WTC11 (cell line): ENCODE measurements at places on chromosomes 2 and 18.

GRCh38 chr18:7609617-7610016, 42.5 kb downstream of the PTPRM start:
- no peak for DNase-seq

DNA sequence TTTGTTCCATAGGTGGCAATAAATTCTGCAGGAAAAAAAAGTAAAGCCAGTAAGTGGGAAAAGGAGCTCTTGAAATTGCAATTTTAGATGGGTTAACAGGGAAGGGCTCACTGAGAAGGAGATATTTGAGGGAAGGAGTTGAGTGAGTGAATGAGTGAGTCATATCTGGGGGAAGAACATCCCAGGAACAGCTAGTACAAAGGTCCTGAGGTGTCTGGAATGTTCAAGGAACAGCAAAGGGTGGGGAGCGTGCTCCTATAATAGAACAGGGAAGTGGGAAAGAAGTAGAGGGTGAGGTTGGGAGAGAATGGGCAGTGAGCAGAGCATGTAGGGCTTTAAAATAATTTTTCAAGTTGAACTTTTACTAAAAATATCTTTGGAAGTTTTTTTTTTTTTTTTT, 68.0 kb upstream of the PSME4 start:
- no peak for DNase-seq

GRCh38 chr2:216855605-216856004, 4.3 kb downstream of the TNP1 start:
- no peak for DNase-seq

GRCh38 chr2:42999391-42999841, 207.0 kb upstream of the HAAO start:
- DNase-seq, result no peak

DNA sequence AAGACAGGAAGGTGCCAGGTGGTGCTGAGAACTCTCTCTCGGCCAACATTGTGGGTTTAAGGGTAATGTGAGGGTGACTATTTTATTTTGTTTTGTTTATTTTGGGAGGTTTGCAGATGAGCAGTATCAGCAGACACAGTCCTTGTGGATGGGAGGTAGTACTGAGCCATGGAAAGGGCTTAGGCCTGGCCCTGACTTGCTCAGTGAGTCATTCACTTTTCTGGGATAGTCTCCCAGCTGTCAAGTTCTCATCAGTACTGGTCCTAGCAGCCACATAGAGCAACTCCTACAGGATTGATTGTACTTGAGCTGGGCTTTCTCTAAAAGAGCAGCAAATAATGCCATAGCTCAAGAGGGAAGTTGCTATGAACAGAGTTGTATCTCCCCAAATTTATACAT, 175.2 kb downstream of the LOXHD1 start:
- no peak for DNase-seq

GRCh38 chr18:13623871-13624270, 102.5 kb downstream of the FAM210A start:
- DNase-seq, result no peak

DNA sequence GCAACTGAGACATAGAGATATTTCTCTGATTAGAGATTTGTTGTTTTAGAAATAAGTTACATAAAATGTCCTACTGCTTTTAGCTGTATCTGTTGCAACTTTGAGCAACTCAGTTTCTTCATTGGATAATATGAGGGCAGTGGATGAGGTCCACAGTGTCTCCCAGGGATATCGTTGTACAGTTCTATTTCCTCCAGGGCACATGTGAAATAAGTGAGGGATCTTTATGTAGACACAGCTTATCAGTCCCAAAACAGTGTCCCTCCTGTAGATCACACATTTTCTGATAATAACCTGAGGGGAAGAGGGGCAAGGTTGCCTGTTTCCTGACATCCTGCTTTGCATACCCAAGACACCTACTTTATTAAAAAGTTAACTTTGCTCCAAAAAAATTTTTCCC, 1231.2 kb upstream of the ZEB2 start:
- DNase-seq, result no peak

- DNase-seq, result no peak
These were observed 22.0 kb upstream of the DAPL1 start for GRCh38 chr2:158773121-158773520.

GRCh38 chr2:20678780-20679179, 11.8 kb downstream of the GDF7 start:
- no peak for DNase-seq

GRCh38 chr2:98399140-98399539, 45.5 kb upstream of the INPP4A start:
- no peak for DNase-seq

- no peak for DNase-seq
These were observed 88.8 kb downstream of the CRIM1 start for GRCh38 chr2:36444216-36444936.

DNA sequence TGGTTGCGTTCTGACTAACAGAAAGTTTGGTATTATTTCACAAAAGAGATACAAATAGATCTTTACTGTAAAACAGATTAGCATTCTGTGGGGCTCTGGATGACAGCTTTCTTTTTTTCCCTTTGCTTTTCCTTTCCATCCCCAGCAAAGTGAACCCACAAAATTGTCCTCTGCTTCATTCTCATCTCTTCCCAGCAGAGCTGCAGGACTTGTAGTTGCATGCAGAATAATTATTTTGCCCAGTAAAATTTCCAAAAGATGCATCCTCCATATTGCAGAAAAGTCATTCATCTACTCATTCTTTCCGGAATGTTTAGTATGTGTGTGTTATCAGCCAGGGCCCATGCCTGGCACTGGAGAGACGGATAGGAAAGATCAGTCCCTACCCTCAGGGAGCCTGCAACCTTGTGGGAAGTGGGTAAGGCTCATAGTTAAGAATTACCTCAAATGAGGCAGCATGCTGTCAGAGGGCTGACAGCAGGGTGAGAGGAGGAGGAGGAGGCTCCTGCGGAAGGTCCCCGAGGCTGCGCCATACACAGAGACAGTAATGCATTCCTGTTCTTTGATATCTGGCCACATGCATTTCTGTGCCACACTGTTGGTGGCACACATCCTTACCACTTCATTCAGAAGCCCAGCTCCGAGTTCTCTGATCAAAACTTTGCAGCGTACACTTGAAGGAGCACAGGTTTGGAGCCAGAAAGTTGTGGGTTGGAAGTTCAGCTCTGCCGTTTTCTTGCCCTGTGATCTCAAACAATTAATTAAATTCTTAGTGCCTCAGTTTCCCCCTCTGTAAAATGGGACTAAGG, 225.4 kb downstream of the MYCN start:
- no peak for DNase-seq

DNA sequence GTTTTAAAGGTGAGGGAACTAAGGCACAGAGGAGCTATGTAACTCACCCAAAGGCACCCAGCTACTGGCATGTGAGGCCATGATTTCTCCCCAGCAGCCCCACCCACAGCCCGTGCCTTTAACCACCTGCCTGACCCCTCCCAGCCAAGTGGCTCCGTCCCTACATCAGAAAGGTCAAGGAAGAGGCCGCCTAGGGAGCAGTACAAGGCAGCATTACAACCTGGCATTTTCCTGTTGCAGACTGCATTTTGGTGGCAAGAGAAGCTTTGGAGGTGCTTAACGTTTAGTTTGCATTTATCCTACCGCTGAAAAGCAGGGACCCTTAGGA, 17.5 kb downstream of the STEAP3 start:
- no peak for DNase-seq

GRCh38 chr2:46014911-46015654, 282.1 kb upstream of the EPAS1 start:
- peak; percentile 27 for DNase-seq

- no peak for DNase-seq
These were observed 37.6 kb upstream of the RALBP1 start for GRCh38 chr18:9437672-9438071.

GRCh38 chr2:242034138-242034537, 164.6 kb downstream of the RTP5 start:
- DNase-seq, result no peak

- no peak for DNase-seq
These were observed 87.3 kb downstream of the CBLN2 start for GRCh38 chr18:72456802-72457201.

GRCh38 chr2:181281206-181281832, 175.9 kb upstream of the ITGA4 start:
- DNase-seq, result no peak

DNA sequence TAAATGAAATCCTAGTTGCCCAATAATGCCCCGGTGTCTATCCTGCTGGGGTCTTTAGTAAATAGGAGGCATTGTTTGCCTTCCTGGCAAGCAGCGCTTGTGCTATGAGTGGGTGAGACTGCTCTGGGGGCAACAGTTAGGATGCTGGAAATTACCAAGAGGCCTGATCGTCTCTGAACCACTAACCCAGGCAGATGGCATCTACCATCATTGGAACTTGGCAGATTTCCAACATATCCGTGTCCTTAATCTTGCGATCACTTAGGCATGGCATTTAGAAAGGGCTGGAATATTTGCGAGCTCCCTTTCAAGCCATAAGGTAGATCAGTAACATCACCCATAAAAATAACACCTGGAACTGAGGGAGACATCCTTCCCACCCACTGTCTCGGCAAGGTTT, 18.8 kb upstream of the SH3RF3 start:
- no peak for DNase-seq

DNA sequence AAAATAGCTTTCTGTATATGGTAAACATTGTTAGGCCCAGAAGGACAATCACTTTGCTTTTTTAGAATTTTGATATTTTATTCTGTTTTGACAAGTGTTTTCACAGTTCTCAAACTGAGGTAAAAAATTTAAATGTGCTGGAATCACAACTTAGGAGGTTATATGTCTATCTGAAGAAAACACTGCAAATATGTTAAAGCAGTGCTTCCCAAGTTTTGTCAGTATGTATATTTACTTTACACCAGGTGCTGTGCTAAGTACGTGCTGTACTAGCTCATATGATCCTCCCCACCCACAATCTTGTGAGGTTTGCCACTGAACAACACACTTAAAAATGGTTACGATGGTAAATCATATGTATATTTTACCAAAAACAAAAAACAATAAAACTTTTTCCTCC, 124.2 kb downstream of the CABYR start:
- DNase-seq, result no peak

DNA sequence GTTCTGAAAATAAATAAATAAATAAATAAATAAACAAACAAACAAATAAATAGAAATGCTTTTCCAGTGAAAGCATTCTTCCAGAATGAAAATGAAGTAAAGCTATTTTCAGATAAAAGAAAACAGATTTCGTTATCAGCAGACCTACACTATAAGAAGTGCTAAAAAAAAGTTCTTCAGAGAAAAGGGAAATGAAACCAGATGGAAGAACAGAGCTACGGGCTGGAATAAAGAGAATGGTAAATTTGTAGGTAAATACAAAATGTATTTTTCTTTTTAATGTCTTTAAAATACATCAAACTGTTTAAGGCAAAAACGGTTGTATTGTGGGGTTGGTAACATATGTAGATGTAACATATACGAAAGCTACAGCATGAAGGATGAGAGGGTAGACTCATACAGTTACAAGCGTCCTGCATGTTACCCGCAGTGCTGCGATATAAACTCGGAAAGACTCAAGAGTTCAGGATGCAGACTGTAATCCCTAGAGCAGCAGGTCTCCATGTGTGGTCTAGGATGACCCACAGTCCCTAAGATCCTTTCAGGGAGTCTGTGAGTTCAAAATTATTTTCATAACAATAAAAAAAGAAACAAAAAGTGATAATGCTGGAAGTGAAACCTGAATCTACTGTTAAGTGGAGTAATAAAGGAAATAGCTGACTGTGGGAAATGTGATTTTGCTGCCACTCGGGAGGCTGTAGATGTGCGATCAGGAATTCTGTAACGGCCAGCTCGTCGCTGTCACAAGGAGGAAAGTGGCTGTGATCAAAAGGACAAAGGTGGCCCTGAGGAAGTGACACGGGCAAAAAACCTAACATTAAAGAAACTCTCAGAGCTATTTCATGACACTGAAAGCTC, 5.3 kb upstream of the RAB12 start:
- no peak for DNase-seq

GRCh38 chr2:209579230-209579749, 155.4 kb downstream of the MAP2 start:
- peak; percentile 21 for DNase-seq

GRCh38 chr2:118333664-118334063, 245.4 kb downstream of the INSIG2 start:
- DNase-seq, result no peak

GRCh38 chr18:55743736-55744135, 155.7 kb upstream of the TCF4 start:
- no peak for DNase-seq

GRCh38 chr2:31075941-31076590, 62.2 kb downstream of the GALNT14 start:
- no peak for DNase-seq

DNA sequence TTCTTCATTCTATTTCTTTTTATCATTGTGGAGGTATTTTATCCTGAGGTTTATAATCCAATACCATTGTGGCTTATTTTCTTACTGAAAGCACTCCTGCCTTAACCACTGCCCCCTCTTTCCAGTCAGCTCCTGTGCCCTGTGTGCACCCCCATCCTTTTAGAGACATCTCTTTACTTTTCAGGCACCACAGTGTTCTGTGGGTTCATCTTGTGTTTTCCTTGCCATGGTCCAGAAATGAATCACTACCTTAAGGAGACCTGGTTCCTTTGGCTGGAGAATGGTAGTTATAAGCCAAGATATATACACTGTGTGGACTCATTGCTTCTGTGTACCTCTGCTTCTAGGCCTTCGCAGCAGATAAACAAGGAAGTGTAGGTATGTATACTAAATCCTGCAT, 278.3 kb downstream of the PTGR3 start:
- DNase-seq, result no peak

DNA sequence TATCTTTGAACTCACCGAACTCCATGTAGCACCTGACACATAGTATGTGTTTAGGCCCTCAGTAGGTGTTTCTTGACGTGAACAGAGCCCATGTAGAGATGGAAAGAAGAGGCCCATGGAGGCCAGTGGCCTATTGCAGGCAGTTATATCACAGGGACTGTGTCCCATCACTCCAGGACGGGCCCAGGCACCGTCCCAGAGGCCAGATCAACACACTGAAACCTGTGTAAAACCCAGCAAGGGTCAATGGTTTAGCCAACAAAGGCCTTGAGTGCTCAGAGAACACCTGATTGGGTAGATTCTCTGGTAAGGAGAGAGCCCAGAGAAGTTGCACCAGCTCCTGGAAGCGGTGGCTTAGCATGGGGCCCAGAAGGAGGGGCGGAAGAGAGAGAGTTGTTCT, 82.8 kb downstream of the INHBB start:
- no peak for DNase-seq

- DNase-seq, result no peak
These were observed 88.1 kb downstream of the HRH4 start for GRCh38 chr18:24548583-24548982.

GRCh38 chr2:233264667-233265066, 13.2 kb downstream of the ATG16L1 start:
- DNase-seq, result no peak

- DNase-seq, result no peak
These were observed 287.6 kb downstream of the CPS1 start for GRCh38 chr2:210844016-210844415.
